ENCODE measurements at places on chromosomes 4 and X.

DNA sequence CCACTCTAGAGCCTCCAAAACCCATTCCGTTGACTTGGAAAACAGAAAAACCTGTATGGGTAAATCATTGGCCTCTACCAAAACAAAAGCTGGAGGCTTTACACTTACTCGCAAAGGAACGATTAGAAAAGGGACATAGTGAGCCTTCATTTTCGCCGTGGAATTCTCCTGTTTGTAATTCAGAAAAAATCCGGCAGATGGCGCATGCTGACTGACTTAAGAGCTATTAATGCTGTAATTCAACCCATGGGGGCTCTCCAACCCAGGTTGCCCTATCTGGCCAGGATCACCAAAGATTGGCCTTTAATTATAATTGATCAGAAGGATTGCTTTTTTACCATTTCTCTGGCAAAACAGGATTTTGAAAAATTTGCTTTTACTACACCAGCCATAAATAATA is 60.8 kb downstream of the ZNF732 start:
- DNase-seq = no peak

DNA sequence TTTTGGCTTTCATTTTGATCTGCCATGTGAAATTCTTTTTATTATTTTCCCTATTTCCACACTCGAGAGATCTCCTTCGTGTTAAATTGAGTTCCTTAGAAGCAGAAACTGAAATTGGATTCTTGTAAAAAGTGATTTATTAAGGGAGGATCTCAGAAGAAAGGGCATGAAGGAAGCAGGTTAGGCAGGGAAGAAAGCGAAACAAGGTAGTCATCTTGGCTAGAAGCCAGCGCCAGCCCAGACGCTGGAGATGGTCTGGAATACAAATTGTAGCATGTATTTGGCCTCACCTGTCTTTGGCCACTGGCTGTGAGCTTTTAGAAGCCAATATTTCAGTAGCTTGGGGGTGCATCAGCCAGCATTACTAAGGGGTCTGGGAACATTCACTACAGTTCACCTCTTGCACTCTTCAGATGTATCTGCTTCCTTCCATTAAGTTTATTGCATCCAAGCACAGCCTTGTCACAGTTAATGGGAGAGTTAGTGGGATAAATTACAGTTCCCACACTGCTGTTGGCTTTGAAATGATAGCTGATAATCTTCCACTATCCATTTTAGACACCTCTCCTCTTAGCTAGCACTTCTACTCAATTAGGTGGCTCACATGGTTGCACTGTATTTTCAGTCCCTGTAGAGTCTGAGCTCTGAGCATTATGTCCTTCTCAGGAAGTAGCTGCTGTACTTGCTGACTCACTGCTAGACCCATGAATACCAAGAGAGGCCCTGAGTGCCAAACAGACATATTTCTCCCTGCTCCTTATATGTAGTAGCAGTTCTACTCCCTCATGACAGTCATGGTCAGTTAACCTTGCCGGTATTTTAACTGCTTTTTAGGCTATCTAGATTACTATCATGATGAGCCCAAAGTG is 14.6 kb downstream of the GRXCR1 start:
- no peak for DNase-seq

DNA sequence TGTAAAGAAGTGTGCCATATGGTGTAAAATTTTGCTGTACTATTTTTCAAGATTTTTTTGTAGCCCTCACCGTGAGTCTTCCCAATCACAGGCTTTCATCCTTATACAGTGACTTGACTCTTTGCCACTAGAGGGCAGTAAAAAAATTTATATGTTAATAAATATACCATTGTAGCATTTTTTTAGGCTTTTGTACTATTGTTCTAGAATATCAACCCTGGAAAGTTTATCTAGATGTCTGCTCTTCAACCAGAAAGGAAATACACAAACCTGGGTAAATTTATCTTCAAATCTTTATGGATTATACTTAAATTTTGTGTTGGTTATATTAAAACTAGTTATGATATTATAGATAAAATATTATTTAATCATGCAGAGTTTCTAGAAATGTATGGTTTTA is 235.3 kb downstream of the TENM3 start:
- DNase-seq = no peak

- DNase-seq = no peak
Measured at GRCh38 chr4:25941457-25942221, 27.6 kb downstream of the SMIM20 start.

DNA sequence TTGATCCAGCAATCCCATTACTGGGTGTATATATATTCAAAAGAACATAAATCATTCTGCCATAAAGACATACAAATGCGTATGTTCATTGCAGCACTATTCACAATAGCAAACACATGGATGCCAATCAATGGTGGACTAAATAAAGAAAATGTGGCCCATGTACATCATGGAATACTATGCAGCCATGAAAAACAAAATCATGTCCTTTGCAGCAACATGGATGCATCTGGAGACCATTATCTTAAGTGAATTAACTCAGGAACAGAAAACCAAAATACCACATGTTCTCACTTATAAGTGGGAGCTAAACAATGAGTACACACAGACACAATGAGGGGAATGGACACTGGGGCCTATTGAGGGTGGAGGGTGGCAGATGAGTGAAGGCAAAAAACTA is 81.6 kb downstream of the ABCB7 start:
- no peak for DNase-seq

DNA sequence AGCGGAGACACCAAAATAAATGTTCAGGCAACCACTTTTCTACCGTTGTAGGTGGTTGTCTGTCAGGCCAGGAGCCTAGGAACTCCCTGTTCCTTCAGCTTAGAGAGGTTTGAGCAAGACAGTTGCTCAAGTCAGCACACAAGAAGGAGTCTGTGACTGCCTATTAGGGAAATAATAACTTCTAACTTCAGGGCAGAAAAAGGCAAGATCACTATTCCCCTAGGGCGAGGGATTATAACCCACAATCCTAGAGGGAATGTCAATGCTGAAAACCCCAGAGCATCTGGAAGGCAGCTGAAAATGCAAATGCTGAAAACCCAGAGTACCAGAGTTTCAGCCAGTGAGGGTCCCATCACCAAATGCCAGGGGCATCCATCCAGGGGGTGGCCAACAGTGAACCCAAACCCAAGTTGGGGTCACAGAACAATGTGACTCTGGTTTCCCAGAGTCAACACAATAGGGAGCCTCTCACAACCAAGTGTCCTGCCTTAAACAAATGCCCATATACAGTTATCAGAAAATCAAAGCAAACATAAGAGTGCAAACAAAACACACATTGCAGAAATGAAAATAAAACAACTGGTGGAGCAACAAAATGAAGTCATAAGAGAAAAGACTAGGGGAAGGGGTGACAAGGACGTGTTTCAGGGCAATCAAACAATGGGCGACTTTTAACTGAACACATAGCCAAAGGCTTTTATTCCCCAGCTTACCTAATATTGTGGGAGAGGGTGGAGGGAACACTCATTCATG is 27.6 kb downstream of the MORF4L2 start:
- DNase-seq = no peak

DNA sequence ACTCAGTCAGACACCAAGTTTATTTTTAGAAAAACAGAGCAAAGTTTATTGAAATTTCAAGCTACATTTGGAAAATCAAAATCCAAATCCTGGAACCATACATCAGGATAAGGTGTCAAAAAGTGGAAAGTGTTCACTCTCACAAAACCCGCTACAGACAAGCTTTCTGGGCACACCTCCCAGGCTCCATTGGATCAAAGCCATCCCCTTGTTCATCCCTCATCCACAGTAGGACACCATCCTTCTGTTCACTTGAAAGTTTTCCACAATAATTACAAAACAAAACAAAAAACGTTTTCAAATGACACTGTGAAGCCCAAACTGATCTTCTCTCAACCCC is 62.4 kb downstream of the TSC22D3 start:
- DNase-seq = no peak

GRCh38 chr4:159400558-159401225 is 297.8 kb downstream of the RAPGEF2 start:
- no peak for DNase-seq

- DNase-seq = no peak
Measured at GRCh38 chr4:148954011-148954749, 512.0 kb upstream of the NR3C2 start.

- no peak for DNase-seq
Measured at GRCh38 chr4:42555828-42556227, 101.1 kb downstream of the ATP8A1 start.

GRCh38 chr4:88017516-88018297 is 10.3 kb downstream of the PKD2 start:
- no peak for DNase-seq

- DNase-seq = no peak
Measured at GRCh38 chr4:135382280-135382959, 1180.8 kb upstream of the PABPC4L start.

DNA sequence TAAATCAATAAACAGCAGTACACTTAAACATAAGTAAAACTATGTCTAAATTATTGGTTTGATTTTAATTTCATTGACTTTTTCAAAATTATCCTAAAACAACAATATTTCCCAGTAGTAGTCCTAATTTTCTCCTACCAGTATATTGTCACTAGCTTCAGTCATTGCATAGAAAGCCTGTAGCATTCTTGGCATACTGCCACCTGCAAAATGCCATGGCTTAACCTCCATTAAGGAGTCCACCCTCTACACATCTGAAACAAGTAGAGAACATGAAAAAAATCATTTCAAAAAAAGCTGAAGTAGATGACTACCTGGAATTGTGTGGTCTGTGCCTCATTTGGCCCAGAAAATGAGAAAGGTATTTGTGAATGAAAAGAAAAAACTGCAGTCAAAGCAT is 348.5 kb downstream of the INPP4B start:
- DNase-seq = no peak

DNA sequence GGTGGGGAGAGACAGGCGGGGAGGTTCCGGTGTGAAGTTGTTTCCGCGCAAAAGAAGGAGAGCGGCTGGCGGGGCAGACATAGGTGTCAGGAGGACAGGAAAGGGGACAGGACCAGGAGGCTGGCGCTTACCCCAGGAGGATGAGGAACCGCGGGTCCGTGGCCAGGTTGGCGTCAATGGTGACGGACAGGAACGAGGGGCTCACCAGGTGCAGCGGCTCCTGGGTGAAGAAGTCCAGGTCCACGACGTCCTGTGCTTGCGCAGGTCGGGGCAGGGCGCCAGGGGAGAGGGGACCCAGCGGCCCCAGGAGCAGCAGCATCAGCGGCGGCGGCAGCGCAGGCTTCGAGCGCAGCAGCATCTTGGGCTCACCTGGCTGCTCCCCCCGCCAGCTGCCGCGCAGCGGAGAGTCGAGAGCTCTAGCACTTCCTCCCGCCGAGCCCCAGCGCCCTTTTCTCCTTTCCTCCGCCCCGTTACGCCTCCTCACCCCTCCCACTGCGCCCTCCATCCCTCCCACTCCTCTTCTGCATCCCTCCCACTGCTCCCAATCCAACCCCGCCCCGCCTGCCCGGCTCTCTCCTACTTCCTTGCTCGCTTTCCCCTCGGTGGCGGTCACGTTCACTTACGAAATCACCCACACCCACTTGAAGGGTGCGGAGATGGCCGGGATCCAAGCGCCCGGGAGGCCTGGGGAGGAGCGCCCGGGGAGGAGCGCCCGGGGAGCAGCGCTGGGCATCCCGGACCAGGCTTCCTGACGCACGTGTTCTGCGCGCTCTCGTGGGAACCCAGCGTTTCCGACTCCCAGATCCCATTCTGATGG is at the start of gene HPSE:
Gene HPSE, minus strand, starts transcription at position 424 of the 817 bp plus-strand sequence. Its CDS starts 66 bp downstream, at position 358.
- peak; percentile 46 for DNase-seq

- no peak for DNase-seq
Measured at GRCh38 chrX:94204524-94204923, 530.5 kb downstream of the FAM133A start.

GRCh38 chrX:104351173-104351769 is 96.5 kb upstream of the ESX1 start:
- no peak for DNase-seq

- no peak for DNase-seq
Measured at GRCh38 chr4:88759039-88759894, 61.6 kb upstream of the NAP1L5 start.

- DNase-seq = no peak
Measured at GRCh38 chr4:177473991-177474390, 31.8 kb upstream of the AGA start.

- no peak for DNase-seq
Measured at GRCh38 chr4:86050496-86050895, 309.4 kb downstream of the MAPK10 start.

GRCh38 chrX:42673301-42673810 is 104.6 kb downstream of the PPP1R2C start:
- no peak for DNase-seq

- no peak for DNase-seq
Measured at GRCh38 chr4:181308476-181309312, 934.5 kb upstream of the TENM3 start.

GRCh38 chr4:185637163-185637875 is 102.0 kb upstream of the PDLIM3 start:
- DNase-seq = no peak

DNA sequence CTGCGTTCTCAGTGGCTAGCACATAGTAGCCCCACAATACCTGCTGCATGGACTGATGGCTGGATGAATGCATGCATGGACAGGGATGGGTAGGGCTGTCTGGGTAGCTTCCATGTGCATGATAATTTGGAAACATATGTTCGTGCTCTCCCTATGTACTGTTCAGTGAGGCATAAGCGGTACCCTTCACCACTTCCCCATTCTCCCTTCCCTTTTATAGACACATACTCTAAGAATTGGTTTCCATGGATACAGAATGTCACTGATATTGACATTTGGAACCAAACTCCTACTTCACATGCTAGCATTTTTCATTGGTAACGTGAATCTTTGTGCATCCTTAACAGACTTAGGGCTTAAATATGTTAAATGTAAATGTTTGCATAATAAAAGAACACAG is 20.4 kb downstream of the USP46 start:
- DNase-seq = no peak

GRCh38 chr4:104217526-104217925 is 277.2 kb downstream of the CXXC4 start:
- no peak for DNase-seq

- no peak for DNase-seq
Measured at GRCh38 chr4:83255584-83255983, 29.0 kb downstream of the COQ2 start.

All from stimulated activated CD4-positive, alpha-beta T cell treated with anti-CD3 and anti-CD28 coated beads, Interleukin-15, amount 100 ng/mL, for 1 hour (primary cell).